Activated CD8-positive, alpha-beta memory T cell treated with anti-CD3 and anti-CD28 coated beads for 48 hours (primary cell): ENCODE measurements at places on chromosomes 16 and 17.
A peak's percentile ranks its signal among the peaks of the same experiment; 100 is the strongest.

DNA sequence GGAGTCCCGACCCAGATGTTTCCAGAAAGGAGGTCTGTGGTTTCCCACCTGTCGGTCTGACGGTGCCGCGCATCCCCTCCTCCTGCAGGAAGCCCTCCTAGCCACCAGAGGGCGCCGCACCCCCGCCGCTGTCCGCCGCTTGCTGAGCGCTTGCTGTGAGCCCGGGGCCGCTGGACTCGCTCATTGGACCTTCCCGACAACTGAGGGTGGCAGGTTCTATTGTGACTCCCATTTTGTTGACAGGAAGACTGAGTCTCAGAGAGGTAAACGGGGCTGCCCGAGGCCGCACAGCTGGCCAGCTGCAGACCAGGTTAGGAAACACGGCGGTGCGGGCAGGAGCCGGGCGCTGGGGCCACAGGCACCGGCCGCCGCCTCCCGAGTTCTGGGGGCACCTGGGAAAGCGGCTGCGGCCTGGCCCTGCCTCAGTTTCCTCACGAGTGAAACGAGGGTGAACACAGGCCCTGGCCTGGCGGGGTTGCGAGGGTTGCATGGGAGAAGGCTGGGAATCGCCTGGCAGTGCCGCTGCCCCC, 191.1 kb upstream of the CIBAR2 start:
- peak; percentile 59 for DNase-seq

DNA sequence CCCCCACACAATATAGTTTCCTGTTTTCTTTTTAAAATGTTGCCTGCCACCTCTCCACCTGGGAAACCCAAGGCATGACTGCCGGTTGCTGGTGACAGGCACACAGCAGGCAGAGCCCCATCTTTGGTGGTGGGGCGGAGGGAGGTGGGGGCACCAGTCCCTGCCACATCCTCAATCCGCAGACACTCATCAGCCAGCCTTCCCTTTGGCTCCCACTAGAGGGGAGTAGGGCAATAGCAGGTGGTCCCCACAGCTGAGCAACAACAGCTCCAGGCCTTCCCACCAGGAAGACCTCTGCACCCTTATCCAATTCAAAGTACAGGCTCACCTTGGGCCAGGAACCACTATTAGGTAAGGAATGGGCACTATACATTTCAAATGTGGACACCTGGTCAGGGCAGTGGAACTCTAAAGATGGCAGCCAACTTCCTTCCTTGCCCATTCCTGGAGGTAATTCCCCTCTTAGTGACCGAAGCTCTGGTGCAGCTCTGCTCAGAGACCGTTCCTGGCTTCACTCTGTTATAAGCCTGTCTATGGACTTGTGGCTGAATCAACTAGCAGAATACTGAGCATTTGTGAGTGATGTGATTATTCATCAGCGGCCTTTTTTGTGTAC, 13.9 kb downstream of the RECQL5 start:
- no peak for DNase-seq

DNA sequence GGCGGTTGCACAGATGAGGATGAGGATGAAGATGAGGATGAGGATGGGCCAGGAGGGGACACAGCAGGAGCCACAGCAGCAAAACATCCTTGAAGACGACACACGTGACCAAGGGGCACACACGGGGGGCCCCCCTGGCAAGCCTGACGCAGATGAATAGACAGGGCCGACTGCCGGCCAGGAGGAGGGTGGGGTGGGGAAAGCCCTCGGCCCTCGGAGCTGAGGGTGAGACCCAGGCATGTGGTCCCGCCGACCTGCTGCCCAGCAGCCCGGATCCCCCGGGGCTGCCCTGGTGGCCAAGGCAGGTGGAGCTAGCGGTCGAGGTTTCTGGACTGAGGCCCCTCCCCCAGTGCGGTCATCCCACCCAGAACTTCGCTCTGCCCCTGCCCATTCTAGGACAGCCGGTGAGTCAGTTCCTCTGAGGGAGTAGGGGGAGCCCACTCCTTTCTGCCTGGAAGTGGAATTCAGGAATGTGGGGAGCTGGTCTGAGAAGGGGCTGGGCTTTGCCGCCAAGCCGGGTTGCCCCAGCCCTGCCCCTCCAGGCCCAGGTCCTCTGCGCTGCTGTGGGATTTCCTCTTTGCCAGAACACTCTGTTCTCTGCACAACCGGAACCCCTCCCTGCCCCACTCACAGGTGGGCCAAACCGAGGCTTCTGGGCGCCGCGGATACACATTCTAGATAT, 9.9 kb downstream of the CYGB start:
- no peak for DNase-seq

GRCh38 chr16:85640254-85640558, 27.1 kb downstream of the GSE1 start:
- DNase-seq, result no peak

GRCh38 chr16:46607529-46607928, 13.7 kb downstream of the SHCBP1 start:
- no peak for DNase-seq

- DNase-seq, result no peak
These were observed 14.5 kb downstream of the MAP1LC3B start for GRCh38 chr16:87406495-87407088.

DNA sequence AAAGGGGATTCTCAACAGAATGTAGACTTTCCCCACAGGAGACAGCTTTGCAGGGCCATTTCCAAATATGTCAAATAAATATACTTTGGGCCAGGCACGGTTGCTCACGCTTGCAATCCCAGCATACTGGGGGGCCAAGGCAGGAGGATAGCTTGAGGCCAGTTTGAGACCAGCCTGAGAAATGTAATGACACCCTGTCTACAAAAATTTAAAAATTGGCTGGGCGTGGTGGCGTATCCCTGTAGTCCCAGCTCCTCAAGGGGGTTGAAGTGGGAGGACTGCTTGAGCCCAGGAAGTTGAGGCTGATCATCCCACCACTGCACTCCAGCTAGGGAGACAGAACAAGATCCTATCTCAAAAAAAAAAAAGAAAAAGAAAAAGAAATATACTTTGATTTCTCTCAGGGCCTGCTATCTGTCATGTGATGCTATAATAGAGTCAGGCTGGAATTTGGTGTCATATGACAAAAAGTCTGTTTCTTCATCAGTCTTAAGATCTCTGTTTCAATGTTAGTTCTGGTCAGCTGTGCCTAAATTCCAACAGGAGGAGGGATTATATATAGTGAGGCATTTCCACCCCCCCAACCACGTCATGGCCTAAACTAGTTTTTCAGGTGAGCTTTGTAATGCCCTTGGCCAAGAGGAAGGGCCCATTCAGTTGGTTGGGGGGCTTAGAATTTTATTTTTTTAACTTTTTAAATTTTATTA, 4.3 kb upstream of the ZDHHC7 start:
- no peak for DNase-seq

- no peak for DNase-seq
These were observed 4.1 kb downstream of the UBALD2 start for GRCh38 chr17:76268991-76269981.

- DNase-seq, result no peak
These were observed 111.6 kb downstream of the DYNLRB2 start for GRCh38 chr16:80652441-80652840.

GRCh38 chr17:57109393-57110151, 24.5 kb downstream of the AKAP1 start:
- DNase-seq, result no peak

- no peak for DNase-seq
These were observed 73.1 kb upstream of the CES5A start for GRCh38 chr16:55948230-55948629.

DNA sequence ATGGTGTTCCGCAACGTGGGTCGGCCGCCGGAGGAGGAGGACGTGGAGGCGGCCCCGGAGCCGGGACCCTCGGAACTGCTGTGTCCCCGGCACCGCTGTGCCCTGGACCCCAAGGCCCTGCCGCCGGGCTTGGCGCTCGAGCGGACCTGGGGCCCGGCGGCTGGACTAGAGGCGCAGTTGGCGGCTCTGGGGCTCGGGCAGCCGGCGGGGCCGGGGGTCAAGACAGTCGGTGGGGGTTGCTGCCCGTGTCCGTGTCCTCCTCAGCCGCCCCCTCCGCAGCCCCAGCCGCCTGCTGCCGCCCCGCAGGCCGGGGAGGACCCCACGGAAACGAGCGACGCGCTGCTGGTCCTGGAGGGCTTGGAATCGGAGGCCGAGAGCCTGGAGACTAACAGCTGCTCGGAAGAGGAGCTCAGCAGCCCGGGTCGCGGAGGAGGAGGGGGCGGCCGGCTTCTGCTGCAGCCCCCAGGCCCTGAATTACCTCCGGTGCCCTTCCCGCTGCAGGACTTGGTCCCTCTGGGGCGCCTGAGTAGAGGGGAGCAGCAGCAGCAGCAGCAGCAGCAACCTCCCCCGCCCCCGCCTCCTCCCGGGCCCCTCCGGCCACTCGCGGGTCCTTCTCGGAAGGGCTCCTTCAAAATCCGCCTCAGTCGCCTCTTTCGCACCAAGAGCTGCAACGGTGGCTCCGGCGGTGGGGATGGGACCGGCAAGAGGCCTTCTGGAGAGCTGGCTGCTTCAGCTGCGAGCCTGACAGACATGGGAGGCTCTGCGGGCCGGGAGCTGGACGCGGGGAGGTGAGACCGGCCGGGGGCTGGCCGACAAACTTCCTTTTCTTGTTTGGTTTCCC, 821 bp downstream of the SOCS7 start:
- no peak for DNase-seq

- no peak for DNase-seq
These were observed 39.8 kb upstream of the MYLK3 start for GRCh38 chr16:46787909-46788308.

GRCh38 chr16:73213732-73214455, 166.0 kb upstream of the ZFHX3 start:
- no peak for DNase-seq

GRCh38 chr16:65658349-65658748, 536.5 kb upstream of the CDH11 start:
- DNase-seq, result no peak

GRCh38 chr17:43595466-43595865, 49.3 kb upstream of the ETV4 start:
- no peak for DNase-seq

- DNase-seq, result no peak
These were observed 52.3 kb upstream of the ARL6IP1 start for GRCh38 chr16:18853694-18854093.

GRCh38 chr16:72787130-72787513, 260.8 kb downstream of the ZFHX3 start:
- no peak for DNase-seq
